Cardiac fibroblast (primary cell): ENCODE measurements at places on chromosomes 3 and 15.

- no peak for DNase-seq
Measured at GRCh38 chr3:13474776-13475303, 5.3 kb upstream of the HDAC11 start.

DNA sequence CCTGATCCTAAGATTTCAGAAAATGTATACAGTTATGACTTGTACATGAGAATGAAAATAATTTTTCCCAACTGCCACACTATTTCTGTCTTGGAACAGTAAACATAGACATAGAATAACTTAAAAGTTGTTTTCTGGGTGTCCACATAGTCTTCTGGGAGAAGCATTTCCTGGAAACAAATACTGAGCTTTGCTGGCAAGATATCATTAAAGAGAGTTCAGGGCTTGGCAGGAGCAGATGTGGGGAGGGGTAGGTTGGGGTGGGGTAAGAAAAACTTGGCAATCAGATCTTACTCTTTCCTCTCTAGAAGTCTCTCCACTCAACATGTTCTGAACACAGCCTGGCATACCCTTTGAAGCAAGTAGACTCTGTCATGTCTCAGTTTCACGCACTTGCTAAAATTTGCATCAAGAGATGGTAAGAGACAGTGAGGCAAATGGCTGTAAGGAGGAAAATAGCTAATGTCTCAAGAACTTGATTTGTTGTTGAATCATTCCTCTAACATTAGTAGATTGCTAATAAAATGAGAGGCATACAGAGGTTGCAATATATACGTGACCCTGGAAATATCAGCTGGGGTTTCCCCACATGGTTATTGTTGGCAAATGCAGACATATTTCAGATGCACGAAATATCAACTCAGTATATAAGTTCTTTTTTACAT, 27.3 kb upstream of the ABI3BP start:
- peak; percentile 88 for DNase-seq

- peak; percentile 39 for DNase-seq
Measured at GRCh38 chr3:115245899-115246298, 98.8 kb upstream of the ZBTB20 start.

DNA sequence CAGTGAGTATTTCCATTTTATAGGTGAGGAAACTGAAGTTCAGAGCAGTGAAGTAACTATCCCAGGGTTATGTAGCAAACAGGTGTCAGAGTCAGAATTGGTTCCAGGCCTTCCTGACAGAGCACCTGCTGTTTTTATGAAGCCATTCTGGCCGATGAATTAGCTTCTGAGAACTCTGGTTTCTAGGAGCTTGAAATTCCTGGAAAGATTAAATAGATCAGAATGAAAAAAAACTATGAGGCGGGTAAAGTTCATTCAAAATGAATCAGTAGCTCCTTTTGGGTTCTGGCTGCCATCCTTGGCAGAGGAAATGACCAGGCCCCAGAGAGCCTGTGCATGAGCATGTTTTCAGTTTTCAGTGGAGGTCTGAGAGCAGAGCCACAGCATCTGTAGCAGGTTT, 59.3 kb upstream of the CFAP161 start:
- no peak for DNase-seq

- DNase-seq: no peak
Measured at GRCh38 chr3:172692751-172693338, 18.0 kb downstream of the NCEH1 start.

DNA sequence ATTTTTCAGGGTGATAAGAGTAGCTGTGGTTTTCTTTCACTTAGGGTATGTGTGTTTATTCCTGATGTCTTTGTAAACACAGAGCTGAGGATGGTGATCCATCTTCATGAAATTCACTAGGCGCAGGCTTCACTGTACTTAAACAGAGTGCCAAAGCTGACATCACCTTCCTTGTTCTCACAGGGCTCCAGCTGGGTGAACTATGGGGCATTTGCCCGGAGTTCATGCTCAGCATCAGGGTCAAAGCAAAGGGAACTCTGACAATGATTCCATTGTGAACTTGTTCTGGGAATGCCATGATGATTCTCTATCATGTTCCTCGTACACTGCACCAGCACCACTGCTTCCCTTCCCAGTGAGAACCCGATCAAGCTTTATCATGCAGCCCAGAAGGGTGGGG, 184.8 kb upstream of the P2RY1 start:
- DNase-seq: peak; percentile 3

- DNase-seq: no peak
Measured at GRCh38 chr3:31290046-31290445, 242.7 kb upstream of the STT3B start.

DNA sequence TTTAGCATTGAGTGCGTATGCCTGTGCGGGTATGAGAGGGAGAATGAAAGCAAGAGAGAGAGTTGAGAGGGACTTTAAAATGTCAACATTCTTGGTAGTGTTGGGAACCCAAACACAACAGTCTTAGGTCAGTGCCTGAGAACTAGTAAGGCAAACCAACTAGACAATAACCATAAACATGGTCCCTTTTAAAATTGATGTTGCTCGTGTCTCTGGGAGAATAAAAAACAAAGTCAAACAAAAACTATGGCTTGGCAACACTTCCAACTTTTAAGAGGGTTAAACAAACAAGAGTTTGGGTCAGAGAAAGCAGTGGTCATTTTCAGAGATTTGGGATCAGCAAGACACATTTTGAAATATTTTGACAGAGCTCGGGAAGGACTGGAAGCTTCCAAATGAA, 146.7 kb upstream of the THBS1 start:
- peak; percentile 21 for DNase-seq

DNA sequence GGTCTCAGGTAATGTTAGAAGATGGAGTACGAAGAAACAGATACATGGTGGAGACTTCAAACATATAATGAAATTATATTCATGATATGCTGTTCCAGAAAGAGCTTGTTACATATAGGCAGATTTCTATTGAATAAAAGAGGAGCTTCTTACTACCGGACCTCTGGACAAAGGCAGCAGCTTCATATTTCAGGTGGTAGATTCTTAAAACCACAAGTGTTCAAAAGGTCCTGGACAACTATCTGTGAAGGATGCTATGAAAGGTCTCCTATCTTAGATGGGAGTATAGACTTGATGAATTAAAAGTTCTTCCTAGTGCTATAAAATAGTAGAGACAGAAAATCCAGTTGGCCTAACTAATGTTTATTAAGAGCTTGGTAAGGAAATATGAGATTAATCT, 43.2 kb downstream of the MYLK start:
- no peak for DNase-seq

DNA sequence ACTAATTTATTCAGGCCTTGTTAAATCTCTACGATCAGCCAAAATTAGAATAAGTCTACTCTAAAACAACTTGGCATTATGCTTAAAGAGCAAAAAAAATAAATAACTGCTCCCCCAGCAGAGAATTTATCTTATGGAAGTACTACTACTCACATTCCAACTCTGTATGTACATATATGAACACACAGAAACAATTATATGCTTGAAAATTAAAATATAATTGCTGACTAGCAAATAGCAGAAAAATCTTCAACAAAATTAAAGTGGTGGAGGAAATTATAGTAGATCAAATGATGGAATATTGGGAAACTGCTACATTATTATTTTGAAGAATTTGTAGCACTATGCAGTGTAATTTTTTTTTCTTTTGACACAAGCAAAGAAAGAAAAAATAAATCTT, 580.9 kb downstream of the MECOM start:
- DNase-seq: no peak

DNA sequence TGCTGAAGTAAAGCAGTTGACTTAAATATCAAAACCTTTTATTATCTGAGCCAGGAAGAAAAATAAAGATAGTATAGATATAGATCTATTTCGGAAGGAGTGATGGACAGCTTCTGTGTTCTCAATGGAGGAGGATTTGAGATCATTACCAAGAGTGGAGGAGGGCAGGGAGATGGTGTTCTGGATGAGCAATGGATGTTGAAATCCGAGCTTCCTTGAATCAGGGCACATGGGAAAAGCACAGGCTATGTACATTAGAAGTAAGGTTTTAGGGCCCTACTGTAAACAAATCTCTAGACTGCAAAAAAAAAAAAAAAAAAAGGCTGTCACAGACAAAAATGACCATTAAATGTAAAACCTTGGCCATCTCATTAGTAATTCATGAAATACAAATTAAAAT, 43.2 kb downstream of the GTPBP8 start:
- DNase-seq: no peak

DNA sequence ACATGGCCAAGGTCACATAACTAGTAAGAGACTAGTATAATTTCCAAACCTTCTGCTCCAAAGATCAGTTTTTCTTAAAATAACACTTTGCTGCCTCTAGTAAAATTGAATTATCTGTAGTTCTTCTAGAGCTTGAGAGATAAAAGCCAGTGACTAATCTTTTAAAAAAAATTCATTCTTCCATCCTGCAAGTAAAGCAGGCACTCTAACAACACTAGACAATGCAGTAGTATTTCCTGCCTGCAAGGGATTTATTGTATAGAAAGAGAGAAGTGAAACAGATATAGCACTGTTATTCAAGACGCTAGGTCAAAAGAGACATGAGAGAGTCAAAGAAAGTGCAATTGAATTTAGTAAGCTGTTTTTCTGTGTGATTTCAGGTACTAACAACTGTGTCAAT, 159.5 kb upstream of the TBC1D5 start:
- DNase-seq: peak; percentile 4

- DNase-seq: no peak
Measured at GRCh38 chr3:122003112-122003511, 18.9 kb downstream of the ILDR1 start.

DNA sequence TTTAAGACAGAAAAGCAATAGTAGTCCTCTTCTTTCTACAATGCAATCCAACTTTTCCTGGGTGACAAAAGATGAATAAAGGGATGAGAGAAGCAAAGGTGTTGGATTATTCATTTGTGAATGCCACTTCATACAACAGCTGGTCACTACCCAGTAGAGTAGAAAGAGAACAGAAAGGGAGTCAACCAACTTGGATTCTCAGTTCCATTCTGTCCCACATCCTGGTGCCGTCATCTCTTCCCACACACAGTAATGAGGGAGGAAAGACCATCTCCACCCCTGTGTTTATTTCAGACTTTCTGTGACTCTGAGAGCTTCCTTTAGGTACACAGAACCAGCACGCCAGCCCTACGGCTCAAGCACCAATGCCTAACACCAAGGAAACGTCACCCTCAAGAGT, 71.0 kb downstream of the FOXP1 start:
- DNase-seq: no peak

GRCh38 chr3:156576051-156576450, 21.1 kb upstream of the SSR3 start:
- DNase-seq: no peak

- no peak for DNase-seq
Measured at GRCh38 chr3:98763819-98764418, 779 bp downstream of the ST3GAL6 start.

GRCh38 chr3:136819731-136820679, 1.1 kb downstream of the SLC35G2 start:
- DNase-seq: peak; percentile 70

- no peak for DNase-seq
Measured at GRCh38 chr15:76310475-76311099, 682 bp downstream of the ETFA start.

- no peak for DNase-seq
Measured at GRCh38 chr3:28036599-28037575, 204.5 kb upstream of the CMC1 start.

DNA sequence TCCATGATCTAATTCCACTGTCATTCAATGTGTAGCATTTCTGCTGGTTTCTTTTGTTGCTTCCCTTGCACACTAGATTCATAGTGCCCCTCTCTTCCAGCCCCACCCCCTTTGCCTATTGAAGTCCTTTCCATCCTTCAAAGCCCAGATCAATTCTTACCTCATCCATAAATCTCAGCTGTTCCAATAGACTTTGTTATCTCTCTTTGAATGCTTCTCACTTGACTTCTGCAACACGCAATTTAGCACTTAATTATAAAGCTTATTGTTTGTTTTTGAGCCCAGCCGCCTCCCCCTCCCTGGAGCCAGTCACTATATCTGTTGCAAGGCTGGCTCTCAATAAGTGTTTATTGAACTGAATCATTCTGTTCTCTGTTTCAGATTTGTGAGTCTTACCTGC, 174.6 kb upstream of the TBL1XR1 start:
- DNase-seq: no peak
